ENCODE measurements at places on chromosomes 7 and 10.

GRCh38 chr10:27383595-27384542 is 120.2 kb upstream of the RAB18 start:
- DNase-seq: no peak

DNA sequence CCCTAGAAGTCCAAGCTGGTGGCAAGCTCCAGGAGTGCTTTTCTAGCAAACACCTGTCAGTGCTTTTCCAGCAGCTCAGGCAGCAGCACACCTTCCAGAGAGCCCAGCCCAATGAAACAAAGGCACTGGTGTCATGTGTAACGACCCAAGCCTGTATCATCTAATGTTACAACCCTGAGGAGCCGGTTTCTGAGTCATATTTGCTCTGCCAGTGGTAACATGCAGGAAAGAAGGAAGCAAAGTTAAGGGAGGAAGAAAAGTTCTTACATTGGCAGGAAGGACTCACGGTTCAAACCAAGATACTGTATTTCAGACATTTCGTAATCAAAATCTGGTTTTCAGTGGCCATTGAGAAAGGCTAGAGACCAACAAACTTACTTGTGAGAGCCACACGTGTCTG is at the start of gene ANKRD22:
TSS of gene ANKRD22 (minus strand) at position 139 of the 400 bp plus-strand sequence. CDS start 237 bp downstream, outside the sequence.
- DNase-seq: no peak

DNA sequence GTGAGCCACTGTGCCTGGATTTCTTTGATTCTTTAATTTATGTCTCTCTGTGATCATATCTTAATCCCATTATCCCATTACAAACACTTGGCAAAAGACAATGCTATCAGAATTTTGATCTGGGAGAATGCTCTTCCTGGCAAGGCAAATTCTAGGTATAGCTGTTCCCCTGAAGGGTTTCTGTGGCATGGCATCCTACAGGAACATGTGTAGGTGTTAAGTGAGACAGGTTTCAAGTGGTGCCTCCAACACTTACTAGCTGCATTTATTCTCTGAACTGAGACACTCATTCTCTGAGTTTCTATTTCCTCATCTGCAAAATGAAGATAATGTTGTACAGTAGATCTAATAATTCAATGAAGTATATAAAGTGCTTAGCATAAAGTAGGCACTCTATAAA is 87.1 kb upstream of the CTTNBP2 start:
- DNase-seq: no peak

- no peak for DNase-seq
Measured at GRCh38 chr10:42932116-42932515, 144.8 kb upstream of the RET start.

- peak; percentile 25 for DNase-seq
Measured at GRCh38 chr7:137753948-137754851, 92.6 kb downstream of the DGKI start.

- DNase-seq: no peak
Measured at GRCh38 chr10:81866753-81867152, 8.2 kb upstream of the NRG3 start.

GRCh38 chr10:73850863-73851461 is 23.4 kb downstream of the CAMK2G start:
- no peak for DNase-seq

DNA sequence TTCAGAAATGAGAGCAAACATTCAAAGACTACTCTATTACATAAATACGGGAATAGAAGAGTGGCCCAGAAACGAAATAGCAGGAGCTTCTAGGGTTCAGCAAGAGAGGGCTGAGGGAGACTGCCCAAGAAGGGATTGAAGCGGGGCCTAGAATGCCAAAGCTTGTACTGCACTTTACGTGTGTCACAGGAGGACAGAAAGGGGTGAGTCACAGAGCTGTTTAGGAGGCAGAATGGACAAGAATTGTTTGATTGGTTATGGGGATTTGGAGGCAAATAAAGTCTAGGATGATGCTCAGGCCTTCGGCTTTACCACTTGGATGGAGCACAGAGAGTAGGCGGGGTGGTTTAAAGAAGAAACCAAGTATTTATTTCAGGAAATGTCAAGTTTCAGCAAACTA is 11.3 kb upstream of the FXYD4 start:
- DNase-seq: no peak

GRCh38 chr10:78752708-78753107 is 316.1 kb upstream of the ZMIZ1 start:
- no peak for DNase-seq

DNA sequence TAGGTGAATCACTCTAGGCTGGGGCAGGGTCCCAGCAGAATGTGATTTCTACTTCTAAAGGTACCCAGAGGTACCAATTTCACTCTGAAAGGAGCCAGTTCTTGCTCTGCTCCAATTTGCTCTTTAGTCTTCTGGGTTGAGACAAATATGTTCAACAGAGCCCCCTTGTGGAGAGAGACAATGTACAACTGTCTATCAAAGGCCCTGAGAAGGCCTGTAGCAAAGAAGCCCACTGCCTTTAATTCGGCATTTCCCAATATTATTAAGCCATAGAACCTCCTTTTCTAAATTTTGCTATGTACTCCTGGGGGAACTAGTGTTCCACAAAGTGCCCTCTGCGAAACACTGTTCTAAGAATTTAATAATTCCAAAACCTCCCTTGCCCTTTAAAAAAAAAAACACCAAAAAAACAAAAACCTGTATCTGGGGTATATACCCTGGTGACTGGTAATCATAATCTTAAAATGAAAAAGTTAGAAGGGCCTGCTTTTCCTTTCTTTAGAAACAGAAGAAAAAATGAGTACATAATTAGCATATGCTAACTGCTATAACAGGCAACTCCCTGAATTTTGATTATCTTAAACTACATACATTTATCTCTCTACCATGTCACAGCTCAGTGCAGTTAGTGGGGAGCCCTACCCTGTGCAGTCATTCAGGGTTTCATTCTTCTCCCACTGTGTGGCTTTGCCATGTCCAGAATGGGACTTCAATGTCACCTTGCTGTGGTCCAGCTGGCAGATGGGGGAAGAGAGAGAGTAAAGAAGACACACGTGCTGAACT is 160.9 kb upstream of the BMPER start:
- DNase-seq: no peak

DNA sequence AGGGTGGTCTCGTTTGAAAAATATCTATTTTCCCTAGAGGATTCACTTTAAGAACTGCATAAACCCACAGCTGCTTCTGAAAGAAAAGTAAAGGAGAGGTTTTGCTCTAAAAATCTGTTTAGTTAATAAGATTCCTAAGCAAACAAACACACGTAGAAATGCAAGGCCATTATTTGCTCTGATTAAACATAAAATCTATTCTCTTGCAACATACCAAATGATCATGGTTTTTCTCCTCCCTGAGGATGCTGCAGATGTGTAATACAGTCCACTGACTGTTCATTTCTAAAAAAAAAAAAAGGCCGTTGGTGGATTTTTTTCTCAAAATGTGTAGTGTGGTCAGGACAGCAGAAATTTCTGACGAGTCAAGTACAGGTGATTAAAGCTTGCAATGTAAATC is 98.6 kb downstream of the BUB3 start:
- DNase-seq: no peak

DNA sequence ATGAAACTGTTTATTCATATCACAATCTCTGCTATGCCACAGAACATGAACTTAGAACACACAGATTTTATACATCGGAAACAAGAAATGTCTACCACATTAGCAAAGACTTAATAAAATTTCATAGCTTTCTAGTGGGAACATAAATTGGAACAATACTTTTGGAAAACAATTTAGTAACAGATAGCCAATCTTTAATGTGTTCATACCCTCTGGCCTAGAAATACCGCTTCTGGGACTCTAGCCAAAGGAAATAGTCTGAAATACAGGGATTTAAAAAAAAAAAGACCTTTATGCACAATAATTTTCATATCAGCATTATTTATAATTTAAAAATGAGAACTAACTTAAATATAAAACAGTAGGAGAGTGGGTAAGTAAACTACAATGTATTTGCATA is 168.5 kb downstream of the PLXNA4 start:
- DNase-seq: no peak

DNA sequence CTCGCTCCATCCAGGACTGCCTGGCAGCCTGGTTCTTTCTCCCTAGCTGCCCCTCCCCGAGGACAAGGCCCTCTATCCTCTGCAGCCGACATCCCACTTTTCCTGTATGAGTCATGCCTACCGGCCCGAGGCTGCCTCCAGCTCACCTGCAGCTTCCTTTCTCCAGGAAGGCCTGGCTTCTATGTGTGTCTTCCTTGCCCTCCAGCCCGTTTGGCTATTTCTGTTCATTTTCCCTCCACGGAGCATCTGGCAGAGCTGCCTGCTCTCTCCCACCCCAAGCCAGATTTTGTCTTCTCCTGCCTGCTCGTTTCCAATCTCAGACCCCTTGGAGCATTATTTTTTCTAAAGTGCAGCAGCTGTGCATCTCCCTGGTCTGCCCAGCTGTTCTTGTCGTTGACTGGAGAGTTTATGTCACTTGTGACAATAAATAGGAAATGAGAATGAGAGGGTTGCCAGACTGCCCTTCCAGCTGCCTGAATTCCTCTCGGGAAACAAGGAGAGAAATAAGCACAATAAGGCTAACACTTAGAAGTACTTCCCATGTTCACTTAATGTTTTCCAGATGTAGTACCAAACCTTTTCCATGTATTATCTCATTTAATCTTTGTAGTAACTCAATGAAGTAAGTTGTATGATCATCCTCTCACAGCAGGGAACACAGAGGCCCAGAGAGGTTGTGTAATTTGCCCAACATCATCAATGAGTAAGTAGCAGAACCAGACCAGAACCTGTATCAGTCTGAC is 19.7 kb downstream of the UBTD1 start:
- no peak for DNase-seq

DNA sequence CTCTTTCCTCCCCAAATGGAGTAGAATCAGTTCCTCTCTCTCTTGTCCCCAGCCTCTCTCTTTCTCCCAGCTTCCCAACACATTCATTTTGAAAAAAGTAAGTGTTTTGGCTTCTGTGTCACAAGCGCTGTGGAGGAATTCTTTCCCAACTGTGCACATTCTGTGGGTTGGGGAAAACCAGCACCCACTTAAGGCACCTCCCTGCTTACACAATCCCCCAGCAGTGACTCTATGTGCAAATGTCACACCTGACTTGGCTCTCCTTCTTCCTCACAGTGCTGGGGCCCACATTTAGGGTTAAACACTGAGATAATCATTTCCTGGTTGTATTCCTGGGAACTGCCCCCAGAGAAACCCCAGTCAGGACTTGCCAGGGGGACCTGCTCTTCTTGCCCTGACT is 358.1 kb upstream of the ZNF32 start:
- no peak for DNase-seq

GRCh38 chr10:112834751-112835181 is 115.3 kb upstream of the TCF7L2 start:
- no peak for DNase-seq

DNA sequence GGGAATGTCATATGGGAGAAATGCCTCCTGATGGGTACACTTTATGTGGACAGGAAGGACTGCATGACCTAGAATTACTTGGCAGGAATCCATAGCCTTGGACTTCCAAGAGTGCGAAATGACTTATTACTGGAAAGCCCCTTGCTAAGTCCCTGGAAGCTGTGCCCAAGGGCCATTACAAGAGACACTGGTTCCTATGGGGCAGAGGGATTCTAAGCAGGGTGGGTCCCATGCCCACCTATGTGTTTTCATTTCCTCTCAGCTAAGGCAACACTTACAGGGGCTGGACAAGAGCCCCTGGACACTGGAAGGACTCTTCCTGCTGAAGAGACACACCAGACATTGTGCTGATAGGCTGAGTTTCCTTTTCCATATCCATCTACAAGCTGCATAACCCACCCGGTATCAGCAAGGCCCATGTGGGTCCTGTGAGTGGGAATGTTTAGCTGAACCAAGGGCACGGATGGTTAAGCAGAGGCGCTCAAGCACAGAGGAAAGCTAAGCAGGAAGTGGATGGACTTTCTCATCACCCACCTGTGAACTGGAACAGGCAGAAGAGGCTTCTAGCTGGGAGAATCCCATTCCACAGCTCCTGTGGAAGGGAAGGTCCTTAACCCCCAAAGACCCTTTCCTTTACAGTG is 56.2 kb downstream of the XPNPEP1 start:
- DNase-seq: no peak

DNA sequence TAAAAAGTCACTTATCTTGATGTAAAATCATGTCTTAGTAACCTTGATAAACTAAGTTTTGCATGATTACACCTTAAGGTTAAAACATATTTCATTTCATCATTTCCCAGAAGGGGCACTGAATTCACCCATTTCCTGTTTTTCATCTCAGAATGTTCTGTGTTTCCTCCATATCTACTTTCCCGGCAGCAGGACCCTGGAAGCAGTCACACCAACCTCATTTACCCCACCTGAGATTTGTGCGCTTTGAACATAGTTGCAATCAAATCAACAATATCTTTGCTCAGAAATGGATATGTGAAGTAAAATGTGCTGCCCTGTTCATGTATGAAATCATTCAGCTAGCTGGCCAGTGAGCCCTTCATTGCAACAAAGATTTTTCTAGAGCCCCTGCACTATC is 46.8 kb downstream of the IKZF1 start:
- no peak for DNase-seq

Measured in substantia nigra (tissue), 51 donors.